ENCODE measurements at places on chromosomes 13 and 19. TPM values are rescaled to one million over a fixed set of nuclear protein-coding genes. Genes with fewer than 3 reads are reported as not detected.

DNA sequence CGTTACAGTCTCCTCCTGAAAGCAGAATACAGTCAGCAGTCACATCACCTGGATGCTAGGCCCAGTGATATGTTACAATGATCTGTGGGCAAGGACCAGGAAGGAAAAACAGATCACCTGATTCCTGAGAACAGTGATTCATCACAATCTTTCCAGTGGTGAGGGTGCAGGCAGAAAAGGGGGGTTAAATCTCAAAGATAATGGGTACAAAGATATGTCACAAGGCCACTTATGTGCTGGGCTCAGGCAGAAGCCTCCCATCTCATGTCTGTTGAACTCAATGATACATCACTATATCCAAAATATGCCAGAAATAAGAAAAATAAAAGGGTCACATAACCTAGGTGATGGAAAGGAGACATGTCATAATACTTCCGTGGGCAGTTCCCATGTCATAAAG lies 10.8 kb upstream of the ZNF91 start:
- no peak for DNase-seq

The ZNF136 gene
- total RNA-seq, result 7.2 TPM

GRCh38 chr13:95418946-95419345 lies 117.7 kb upstream of the ABCC4 start:
- no peak for DNase-seq

GRCh38 chr19:36773223-36773579 lies 594 bp upstream of the ZNF850 start:
- DNase-seq, result no peak

DNA sequence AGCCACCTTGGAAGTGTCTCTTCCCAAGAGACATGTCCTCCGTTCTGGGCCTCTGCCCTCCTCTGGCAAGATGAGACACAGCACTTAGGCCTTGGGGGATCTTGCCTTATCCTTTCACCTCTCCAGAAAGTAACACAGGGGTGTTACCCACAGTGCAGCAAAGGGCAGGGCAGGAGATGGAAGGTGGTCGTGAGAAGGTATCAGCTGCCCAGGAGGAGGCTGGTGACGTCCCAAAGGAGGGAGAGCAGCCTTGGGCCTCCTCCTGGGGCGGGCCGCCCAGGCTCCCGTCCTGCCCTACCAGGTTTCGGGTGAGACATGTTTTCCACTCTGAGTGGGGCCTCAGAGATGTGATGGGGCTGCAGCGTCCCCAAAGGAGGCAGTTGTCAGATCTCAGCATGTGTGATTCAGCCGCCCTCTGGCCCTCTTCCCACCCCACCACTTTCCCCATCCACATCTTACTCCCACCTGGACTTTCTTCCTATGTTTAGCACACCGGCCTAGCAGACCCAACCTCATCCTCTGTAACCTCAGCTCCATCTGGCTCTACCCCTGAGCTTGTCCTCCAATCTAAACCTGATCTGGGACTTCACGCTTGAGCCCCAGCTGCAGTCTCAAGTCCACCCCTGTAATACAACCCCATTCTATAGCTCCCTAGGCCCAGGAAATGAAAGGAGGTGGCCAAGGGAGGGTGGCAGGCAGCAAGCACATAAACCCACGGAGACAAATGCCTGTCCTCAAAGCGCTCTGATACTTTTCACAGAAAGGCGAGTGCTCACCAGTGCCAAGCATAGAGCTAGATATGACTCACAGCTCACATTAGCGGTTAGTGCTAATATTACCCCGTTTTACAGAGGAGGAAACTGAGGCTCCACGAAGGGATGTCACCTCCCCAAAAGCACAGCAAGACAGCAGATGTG lies 9.3 kb downstream of the POU2F2 start:
- DNase-seq, result no peak

- no peak for DNase-seq
Observed at GRCh38 chr13:41467425-41467945, 10.1 kb downstream of the RGCC start.

The PSG11 gene
- not detected for total RNA-seq

The CYP2A7 gene
- not detected for total RNA-seq
